ENCODE measurements at places on chromosomes 1 and 21. TPM values are rescaled to one million over a fixed set of nuclear protein-coding genes. Genes with fewer than 3 reads are reported as not detected.

SPEN gene
- total RNA-seq = 28.1 TPM

ABCA4 gene
- 113 TPM for total RNA-seq

LRRC8C gene
- 30.0 TPM for total RNA-seq

NBPF10 gene
- 0.28 TPM for total RNA-seq

CFHR4 gene
- not detected for total RNA-seq

CLSTN1 gene
- 72.0 TPM for total RNA-seq

LSM10 gene
- 13.0 TPM for total RNA-seq

CFAP74 gene
- total RNA-seq = not detected

AKNAD1 gene
- not detected for total RNA-seq

GRCh38 chr21:34852448-34852847 lies 183.7 kb downstream of the CLIC6 start:
- peak; percentile 62 for DNase-seq

- DNase-seq = no peak
These were observed 35.8 kb upstream of the IFNGR2 start for GRCh38 chr21:33367309-33367973.

- DNase-seq = peak; percentile 70
These were observed 40.2 kb downstream of the TBX19 start for GRCh38 chr1:168320800-168321450.

DNA sequence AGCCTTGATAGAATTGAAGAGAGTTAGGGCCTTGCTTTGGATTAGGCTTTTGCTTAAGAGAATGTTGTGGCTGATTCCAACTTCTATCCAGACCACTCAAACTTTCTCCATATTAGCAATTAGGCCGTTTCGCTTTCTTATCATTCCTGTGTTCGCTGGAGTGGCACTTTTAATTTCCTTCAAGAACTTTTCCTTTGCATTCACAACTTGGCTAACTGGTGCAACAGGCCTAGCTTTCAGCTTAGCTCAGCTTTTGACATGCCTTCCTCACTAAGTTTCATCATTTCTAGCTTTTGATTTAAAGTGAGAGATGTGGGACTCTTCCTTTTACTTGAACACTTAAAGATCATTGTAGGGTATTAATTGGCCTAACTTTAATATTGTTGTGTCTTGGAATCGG lies 183.6 kb upstream of the L1TD1 start:
- DNase-seq = no peak

GRCh38 chr1:53061123-53061858 lies 722 bp upstream of the PODN start:
- no peak for DNase-seq

DNA sequence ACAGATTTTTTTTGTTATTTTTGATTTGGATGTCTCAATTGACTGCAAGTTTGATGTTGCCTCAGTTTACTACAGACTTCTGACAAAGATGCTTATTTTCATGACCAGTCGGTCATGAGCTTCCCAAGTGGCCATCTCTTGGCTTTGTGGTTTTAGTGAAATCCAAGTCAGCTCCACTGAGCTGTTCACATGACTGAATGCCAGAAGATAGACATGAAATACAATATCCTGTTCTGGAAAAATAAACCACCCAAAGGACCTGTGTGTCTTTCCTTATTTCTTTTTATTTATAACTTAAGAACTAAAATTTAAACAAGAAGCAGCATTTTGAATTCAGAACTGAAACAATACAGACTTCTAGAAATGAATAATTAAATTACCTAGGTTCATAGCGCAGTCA lies 89.3 kb downstream of the HMCN1 start:
- no peak for DNase-seq

DNA sequence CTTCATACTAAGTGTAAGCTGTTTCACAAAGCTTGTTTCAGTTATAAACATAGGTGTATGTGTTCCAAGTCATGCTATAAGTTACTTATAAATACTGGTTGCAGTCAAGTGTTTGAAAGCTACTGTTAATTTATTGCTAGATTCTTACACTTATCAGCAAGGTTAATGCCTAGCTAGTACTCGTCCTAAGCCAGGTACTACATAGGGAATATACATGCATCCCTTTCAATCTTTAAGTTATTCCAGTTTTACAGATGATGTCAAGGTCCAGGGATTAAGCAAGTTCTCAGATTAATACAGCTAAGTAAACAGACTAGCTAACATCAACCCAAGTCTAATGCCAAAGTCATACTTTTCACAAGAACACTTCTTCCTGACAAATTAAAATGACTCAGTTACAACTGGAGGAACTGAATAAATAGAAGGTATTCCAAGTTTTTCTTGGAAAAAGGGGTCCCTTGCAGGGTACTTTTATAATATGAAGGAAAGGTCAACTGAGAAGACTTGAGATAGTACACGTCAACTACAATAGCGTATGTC lies 652.2 kb upstream of the USP24 start:
- DNase-seq = no peak

DNA sequence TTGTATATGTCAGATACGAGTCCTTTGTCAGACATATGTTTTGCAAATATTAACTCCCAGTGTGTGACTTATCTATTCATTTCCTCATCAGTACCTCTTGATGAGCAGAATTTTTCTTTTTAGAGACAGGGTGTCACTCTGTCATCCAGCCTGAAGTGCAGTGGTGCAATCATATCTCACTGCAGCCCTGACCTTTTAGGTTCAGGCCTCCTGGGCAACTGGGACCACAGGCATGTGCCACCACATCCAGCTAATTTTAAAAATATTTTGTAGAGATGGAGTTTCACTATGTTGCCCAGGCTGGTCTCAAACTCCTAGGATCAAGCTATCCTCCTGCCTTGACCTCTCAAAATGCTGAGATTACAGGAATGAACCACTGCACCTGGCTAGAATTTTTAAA lies 93.0 kb downstream of the HLCS start:
- no peak for DNase-seq

DNA sequence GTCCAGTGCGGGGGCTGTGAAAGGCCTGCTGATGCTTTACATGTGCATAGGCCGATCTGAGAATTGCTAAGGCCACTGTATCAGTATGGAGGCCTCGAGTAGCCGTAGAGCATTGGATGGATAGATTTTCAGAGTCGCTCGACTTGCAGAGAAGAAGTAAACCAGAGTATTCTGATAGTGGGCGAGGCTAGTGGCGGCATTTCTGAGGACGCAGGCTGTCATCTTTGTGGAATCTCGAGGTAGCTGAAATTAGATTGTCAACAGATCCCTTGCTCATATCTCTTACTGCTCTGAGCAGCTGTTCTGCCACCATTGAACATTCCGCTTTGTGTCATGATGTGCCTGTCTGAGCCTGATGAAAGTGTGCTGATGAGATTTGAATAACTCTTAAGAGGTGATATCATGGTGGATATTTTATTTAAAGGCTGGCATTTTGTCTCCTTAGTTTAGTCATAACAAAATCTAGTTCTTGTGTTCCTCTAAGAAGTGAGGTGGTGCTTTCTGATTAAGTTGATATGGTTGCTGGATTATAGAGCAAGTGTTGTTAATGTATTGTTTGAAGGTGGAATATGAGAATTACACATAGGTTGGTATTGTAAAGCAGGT lies 1.5 kb downstream of the KIF1B start:
- no peak for DNase-seq

- DNase-seq = no peak
These were observed 1389.6 kb downstream of the KCNT2 start for GRCh38 chr1:195218428-195219212.

DNA sequence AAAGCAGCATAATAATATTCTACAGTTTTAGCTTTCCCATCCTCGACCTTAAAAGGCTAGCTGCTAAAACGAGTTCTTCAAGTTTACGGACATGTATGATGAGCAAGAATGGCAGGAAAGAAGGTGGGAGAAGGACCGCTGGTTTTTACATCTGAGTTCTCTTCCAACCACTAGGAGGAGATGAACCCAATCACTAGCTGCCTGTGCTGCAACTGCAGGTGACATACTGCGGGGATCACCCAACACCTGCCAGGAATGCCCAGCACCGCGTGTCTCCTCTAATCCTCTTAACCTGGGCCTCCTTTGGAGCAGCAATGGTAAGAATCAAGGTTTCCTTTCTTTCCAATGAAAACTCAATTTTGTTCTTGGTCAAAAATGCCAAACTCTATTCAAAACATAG lies 23.5 kb downstream of the TOR3A start:
- peak; percentile 50 for DNase-seq

DNA sequence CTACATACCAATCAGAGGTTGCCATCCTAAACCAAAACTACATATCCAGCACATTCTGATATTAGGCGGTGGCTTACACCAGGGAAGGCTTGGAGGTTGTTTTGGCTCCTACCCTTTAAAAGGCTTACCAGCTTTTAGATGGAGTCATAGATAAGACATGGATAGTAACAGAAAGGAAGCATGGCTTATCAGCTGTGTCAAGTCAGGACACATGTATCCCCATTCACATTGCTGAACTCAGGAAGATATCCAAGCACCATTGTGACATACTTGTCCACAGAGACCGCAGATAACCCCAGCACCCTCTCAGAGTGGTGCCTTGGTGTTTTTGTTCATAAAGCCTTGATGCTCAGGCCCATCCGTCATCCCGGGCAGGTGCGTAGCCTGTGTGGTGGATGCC lies 39.7 kb downstream of the ADARB1 start:
- no peak for DNase-seq

- no peak for DNase-seq
These were observed 1.1 kb upstream of the NENF start for GRCh38 chr1:212431644-212432043.

DNA sequence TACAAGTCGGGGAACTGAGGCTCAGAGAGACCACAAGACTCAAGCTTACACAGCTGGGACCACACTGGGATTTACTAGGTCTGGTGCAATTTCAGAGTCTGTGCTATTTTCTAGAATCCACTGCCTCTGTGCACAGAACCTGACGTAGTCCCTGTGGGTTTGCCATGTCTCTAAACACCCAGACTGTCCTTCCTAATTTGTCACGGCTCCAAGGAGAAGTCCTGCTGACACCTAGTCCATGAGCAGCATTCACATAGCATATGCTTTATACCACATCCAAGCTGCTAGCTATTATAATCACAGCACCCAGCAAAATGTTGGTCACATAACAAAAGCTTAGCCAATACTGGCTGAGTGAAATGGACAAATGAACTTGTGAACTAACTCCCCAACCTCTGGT lies 79.0 kb upstream of the HMGB4 start:
- no peak for DNase-seq

DNA sequence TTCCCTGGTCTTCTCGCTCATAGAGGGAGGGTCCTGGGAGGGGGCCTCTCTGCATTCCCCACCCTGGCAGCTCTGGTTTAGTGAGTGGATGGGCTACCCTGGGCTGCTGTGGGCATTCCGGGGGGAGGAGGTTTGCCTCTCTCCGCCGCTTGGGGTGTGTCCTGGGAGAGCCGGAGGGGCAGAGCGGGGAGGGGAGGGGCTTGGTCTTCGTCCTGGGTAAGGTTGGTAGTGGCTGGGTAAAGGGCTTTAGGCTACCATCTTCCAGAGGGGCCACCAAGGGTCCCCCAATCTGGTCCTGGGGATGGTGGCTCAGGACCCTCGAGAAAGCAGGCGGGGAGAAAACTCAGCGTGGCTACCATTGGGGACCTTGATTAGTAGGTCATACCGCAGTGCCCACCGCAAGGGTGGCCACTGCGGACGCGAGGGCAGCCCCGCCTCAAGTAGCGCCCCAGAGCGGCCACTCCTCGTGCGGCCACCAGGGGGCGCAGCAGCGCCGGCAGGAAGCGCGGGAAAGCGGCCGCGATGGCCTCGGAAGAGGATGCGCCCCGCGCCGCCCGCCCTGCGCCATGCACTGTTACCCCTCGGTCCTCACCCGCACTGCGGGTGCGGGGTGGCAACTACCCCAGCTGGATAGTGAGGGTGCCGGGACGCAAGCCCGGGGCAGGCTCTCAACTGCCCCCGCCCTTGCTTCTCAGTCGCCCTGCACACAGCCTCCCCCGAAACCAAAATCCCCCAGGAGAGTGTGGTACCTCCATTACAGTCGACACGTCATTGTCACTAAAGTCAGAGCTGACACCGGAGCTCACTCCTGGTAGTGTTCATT lies 44.1 kb upstream of the SLC25A33 start:
- peak; percentile 70 for DNase-seq

Measured in dermis blood vessel endothelial cell (primary cell).